ENCODE measurements at places on chromosomes 4 and X. TPM values are rescaled to one million over a fixed set of nuclear protein-coding genes. Genes with fewer than 3 reads are reported as not detected.
A peak's percentile ranks its signal among the peaks of the same experiment; 100 is the strongest.

GRCh38 chr4:82803746-82804145, 5.2 kb upstream of the SCD5 start:
- no peak for DNase-seq

DNA sequence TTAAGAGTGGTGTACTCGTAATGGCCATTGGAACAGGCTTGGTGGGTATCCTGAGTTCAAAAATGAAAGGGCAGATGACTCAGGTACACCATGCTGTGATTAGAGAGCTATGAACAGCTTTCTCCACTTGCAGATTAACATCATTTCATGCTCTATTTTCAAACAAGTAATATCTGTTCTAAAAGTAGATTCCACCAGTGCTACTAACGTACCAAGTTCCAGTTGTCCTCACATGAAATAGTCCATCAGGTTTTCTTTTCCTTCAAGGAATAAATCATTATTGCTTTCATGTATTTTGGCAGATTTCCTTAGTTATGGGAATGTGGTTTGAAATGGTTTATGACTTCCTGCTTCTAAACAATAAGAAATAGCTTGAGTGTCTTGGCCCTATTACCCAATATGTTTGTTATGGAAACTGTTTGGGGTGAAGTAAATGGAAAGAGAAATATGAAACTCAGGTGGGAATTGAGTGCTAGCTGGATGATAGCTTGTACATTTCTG, 49.9 kb downstream of the PCDH7 start:
- no peak for DNase-seq

GRCh38 chr4:25966171-25966570, 52.2 kb downstream of the SMIM20 start:
- no peak for DNase-seq

DNA sequence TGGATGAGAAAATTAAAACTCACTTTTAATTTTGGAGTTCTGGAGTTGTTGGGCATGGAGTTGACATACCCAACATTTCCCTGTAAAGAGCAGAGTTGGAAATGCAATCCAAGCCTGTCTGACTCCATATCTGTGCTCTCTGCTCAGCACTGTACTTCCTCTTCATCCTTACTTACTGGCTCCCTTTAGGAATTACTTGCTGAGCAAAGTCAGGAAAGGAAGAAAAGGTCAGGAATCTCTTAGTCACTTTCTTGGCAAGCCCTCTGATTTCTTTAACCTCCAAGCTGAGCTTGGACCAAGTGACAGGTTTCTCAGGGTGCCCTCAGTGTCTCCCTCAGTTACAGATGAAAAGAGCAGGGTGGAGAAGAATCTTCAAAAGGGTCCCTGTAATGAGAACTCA, 501.5 kb downstream of the ZIC3 start:
- DNase-seq: no peak

DNA sequence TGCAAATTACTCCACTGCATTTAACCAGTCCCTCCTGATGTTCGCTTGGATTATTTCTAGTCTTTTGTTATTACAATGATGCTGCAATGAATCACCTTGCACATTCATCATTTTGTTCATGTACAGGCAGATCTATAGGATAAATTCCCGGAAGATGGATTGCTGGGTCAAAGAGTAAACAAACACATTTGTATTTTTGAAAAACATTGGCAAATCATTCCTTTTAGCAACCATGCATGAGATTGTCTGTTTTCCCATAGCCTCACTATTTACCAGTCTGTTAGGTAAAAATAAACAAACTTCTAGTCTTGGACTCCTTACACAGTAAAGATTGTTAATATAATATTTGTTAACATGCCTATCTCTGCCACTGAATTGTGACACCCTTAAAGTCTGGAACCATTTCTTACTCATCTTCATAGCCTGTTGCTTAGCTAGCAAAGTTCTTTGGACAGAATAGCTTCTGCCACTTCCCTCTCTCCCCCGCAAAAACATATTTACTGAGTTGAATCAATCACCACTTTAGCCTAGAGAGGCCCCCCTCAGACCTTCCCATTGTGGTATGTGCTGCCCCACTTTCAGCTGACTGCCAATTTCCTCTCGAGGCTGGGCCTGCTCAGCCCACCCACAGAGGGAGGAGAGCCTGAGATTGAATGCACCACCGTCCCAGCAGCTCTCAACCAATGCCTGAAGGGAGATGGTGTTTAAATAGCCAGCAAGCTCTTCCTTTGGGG, 108.4 kb upstream of the ATXN3L start:
- DNase-seq: no peak

GRCh38 chr4:19725130-19725529, 526.6 kb upstream of the SLIT2 start:
- DNase-seq: no peak

GRCh38 chr4:144594471-144594986, 51.4 kb upstream of the HHIP start:
- no peak for DNase-seq

GRCh38 chr4:109146499-109146898, 156.0 kb downstream of the COL25A1 start:
- DNase-seq: no peak

GRCh38 chr4:17912011-17912410, 101.2 kb downstream of the NCAPG start:
- DNase-seq: no peak

DNA sequence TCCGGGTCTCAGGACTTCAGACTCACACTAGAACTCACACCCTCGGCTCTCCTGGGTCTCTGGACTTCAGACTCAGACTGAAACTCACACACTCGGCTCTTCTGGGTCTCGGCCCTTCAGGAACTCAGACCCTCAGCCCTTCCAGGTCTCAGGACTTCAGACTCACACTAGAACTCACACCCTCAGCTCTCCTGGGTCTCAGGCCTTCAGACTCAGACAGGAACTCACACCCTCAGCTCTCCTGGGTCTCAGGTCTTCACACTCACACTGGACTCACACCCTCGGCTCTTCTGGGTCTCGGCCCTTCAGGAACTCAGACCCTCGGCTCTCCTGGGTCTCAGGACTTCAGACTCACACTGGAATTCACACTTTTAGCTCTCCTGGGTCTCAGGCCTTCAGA, 137.3 kb downstream of the CRLF2 start:
- peak; percentile 20 for DNase-seq

- DNase-seq: peak; percentile 83
These were observed 2.2 kb downstream of the MSANTD1 start for GRCh38 chr4:3250956-3251690.

GRCh38 chrX:51891821-51892551, 1.4 kb upstream of the MAGED1 start:
- no peak for DNase-seq

- DNase-seq: no peak
These were observed 55.7 kb upstream of the CDKN2AIP start for GRCh38 chr4:183388777-183389176.

DNA sequence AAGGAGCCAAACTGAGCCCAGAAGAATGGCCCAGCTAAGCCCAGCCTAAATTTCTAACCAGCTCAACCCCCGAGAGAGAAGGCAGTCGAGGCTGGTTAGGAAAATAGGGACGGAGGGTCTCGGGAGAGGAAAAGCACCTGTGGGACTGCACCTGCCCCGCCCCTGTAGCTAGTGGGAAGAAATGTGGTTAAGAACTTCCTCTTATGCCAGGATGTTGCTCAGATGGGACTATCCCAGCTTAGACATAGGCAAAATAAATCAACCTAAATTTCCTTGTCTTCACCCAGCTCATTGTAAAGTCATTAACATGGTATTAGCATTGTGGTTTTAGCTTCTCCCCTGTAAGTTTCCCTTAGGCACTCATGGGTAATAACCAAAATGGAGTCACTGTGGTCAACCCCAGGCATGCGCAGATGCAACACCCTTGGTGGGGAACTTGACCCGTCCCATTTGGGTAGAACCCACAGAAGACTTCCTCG, 86.8 kb downstream of the ZNF718 start:
- DNase-seq: no peak

DNA sequence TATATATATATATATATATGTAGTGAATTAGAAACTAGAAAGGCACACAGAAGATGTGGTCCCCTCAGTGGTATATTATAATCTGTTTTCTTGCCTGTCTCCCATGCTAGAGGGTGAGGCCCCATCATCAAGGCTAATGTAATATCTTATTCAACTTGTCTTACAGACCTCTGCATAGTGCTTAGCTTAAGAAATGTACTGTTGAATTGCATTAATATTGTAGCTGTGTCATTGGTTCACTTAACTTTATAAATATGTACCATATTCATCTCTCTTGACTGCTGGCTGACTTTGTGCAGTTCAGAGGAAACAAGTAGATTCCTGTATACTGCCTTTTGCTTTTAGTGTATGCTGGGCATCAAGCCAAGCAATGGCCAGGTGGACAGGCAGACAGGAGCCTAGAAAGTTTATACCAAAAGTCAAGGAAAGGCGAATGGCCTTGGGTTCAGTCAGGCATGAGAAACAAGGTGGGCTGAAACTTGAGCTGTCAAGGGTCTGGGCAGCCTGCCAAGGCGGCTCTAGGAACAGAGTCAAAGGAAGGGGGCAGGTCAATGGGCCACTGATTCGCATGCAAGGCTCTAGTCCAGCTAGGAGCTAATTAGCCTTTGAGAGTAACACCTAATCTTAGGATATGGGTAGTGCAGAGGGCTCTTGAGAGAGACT, 78.8 kb upstream of the LEF1 start:
- DNase-seq: peak; percentile 59

- no peak for DNase-seq
These were observed 218.2 kb upstream of the ZCCHC13 start for GRCh38 chrX:74085642-74086236.

DNA sequence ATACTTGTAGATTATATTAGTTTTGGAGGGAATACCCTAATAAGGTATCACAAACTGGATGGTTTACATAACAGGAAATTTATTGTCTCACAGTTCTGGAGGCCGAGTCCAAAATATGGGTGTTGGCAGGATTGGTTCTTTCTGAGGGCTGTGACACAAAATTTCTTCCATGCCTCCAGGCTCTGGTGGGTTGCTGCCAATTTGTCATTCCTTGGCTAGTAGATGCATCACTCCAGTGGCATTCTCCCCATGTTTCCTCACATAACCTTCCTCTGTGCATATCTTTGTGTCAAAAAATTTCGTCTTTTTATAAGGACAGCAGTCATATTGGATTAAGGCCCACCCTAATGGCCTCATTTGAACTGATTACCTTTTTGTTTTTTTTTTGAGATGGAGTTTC, 49.3 kb downstream of the APELA start:
- DNase-seq: no peak

DNA sequence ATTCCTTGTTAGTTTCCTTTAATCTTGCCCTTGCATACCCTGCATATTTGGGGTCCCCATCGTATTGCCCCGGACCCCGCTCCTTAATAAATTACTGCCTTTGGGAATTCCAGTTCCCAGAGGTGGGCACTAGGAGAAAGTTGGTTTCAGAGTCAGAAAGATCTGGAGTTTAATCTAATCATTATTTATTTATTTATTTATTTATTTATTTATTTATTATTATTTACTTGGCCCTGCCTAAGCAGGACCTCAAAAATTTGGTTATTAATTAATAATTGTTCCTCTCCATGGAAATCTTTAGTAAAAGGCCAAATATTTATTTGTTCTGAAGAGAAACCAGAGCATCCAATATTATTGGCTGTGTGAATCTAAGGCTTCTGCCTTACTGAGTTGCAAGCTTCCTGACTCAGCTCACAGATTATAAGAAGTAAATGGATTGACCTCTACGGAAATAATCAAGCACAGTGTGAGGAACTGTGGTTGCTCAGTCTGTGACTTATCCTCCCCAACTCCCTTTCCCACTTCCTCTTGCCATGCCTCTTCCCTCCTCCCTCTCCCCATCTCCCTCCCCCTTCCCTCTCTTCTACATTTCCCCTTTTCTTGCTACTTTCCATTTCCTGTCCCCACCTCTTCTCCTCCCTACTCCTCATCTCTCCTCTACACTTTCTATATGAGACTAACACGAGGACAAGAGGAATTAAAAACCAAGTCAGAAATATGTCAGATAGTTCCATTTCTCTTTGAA, 61.5 kb upstream of the AP1S2 start:
- no peak for DNase-seq

DNA sequence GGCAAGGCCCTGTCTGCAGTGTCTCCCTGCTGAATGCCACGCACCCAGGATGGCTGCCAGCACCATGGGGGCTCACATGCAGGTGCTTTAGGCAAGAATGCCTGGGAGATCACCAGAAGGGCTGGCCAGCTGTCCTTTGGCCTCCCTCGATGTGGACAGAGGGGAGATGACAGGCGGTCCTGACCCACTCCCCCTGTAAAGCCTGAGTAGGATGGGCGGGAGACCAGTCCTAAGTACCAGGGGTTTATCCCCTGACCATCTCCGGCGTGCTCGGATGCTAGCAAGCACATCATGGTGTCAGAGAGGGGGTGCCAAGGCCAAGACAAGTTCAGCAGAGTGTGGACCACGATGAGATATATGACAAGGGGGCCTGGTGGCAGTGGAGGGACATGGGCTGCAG, 5.3 kb downstream of the PDZD4 start:
- DNase-seq: no peak

DNA sequence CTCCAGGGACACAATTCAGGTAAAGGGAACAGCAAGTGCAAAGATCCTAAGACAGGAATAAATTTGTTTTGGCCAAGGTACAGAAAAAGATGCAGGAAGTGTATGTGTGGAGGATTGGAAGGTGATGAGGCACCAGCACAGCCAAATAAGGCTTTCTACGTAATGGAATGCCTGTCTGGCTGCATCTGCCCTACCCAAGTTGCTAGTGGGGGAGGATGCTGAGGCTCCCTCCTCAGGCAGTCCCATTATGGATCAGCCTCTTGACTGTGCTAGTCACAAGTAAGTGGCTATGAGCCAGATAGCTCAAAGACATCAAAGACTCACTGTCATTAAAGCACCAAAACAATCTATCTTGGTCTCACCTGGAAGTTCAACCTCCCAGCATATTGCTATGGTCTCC, 300.9 kb upstream of the FAT4 start:
- no peak for DNase-seq

DNA sequence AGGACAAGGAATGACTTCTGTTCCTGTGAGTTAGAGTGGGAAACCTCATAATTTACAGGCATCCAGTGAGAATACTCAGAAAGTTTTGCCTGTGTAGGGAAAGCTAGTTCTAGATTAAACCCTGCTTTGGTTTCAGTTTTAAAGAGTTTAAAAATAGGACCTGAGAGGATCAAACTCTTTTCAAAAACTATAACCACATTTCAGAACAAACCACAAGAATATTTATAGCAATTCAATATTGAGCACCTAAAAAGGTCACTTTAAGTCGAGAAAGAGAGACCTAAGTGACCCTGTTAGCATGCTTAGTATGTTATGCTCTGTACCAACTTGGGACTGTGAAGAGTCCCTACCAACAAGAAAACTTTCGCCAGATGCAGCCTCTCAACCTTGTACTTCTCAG, 17.4 kb upstream of the PWWP3B start:
- no peak for DNase-seq

The ADH1A gene
- 3.6 TPM for total RNA-seq

The CT45A2 gene
- total RNA-seq: not detected

The FAT1 gene
- 84.3 TPM for total RNA-seq

The SLC49A3 gene
- 32.9 TPM for total RNA-seq

The SPIN2A gene
- total RNA-seq: 0.69 TPM

The TBC1D8B gene
- total RNA-seq: 8.4 TPM

The YY2 gene
- total RNA-seq: 1.5 TPM

The ZNF182 gene
- total RNA-seq: 5.0 TPM

The RAB41 gene
- not detected for total RNA-seq

Data from upper lobe of right lung (tissue), 1 donor.